ENCODE measurements at places on chromosomes 2 and 18. TPM values are rescaled to one million over a fixed set of nuclear protein-coding genes. Genes with fewer than 3 reads are reported as not detected.

DNA sequence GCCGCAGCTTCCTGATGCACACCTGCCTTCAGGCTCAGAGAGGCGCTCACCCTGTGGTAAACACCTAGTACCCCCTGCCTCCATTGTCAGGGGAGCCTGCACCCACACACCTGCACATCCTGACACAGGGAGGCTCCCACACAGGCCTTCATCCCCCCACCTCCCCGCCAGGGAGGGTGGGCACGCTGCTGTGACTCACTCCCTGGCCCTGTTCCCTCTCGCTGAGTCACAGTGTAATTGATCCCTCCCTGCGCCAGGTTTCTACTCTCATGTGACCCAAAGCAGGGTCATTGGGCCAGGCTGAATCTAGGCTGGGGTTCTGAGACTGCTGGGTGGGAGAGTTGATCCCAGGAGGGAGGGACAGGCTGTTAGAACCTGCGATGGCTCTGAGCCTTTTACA lies 8.5 kb upstream of the CELF4 start:
- DNase-seq: no peak

DNA sequence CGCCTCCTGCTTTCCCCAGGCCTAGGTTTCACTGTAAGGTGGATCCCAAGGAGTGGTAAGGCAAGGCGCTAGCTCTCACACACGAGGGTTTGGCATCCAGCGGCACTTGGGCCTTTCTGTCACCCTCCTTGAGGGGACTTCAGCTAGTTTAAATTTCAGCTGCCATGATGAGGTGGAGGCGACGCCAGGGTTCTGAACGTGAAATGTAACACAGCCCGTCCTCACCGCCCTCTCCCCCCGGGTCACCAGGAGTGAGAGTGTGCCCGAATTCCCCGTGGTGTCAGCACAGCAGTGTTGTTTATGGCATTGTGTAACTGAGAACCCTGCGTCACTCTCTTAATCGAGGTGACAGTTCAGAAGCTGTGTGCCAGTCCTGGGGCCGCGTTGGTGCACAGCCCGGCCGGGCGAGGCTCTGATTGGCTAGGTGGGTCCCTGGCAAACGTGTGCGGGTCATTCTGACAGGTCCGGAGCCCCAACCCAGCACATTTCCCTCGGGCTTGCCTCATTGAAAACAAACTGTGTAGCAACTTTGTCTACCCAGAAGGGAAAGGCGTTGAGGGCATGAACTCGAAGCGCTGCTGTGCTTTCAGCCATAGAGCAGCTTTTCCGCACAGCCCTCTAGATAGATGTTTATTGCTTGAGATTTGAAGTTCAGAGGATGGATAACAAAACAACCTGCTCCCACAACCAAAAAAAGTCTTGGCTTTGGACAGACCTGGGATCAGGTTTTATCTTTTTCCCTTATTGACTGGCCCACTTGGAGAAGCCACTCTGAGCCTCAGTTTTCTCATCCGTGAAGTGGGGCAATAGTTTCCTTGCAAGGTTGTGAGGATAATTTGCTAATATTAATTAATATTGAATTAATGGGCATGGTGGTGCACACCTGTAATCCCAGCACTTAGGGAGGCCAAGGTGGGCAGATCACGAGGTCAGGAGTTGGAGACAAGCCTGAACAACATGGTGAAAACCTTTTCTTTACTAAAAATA lies 4.9 kb downstream of the CIDEA start:
- DNase-seq: no peak

- DNase-seq: no peak
Measured at GRCh38 chr2:94984964-94985575, 40.4 kb upstream of the MAL start.

DNA sequence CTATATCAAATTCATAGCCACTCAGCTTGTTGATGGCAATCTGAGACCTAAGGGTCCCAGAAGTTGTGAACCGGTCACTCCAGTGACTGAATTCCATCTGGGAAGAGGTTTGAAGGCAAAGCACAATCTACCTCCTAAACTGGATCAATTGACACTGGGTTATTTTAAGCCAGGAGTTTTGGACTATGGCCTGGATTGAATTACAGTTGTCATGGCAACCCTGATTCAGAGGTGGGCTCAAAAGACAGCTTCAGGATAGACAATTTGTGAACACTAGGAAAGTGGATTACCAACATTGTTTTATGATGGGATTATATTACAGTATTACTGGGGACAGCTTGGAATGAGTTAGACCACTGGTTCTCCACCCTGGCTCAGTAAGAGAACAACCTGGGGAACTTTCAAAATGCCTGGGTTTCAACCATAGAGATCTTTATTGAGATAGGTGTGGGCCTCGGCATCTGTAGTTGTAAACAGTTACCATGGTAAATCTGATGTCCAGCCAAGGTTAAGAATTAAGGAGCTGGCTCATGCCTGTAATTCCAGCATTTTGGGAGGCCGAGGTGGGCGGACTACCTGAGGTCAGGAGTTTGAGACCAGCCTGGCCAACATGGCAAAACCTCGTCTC lies 58.8 kb downstream of the MFSD6 start:
- DNase-seq: no peak

DNA sequence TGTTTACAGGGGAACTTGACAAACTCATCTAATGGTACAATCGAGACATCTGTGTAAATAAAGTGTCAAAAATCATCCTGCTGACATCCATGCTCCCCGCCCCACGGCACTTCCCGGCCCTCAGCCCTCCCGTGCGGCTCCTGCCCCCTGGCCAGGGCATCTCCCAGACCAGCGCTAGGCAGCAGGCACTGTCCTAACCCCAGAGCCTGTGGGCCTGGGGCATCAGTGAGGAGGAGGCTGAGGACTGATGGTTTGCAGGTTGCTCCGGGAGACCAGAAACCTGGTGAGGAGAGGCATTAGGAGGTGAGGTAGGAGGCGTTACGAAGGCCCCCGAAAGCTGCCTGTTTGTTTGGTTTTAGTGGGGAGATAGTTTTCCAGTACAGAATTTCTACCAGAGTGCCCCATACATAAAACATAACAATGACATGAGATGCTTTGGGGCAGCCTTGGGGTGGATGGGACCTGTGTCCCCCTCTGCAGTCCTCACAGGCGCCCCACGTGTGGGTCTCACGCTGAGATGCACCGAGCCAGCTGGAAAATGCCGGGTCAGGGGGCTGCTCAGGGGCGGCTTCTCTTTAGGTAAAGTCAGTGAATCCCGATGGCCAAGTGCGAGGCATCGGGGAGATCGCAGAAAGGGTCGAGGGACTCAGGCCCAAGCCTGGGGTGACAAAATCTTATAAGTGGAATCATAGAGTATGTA lies 114.2 kb downstream of the RTP5 start:
- DNase-seq: no peak

DNA sequence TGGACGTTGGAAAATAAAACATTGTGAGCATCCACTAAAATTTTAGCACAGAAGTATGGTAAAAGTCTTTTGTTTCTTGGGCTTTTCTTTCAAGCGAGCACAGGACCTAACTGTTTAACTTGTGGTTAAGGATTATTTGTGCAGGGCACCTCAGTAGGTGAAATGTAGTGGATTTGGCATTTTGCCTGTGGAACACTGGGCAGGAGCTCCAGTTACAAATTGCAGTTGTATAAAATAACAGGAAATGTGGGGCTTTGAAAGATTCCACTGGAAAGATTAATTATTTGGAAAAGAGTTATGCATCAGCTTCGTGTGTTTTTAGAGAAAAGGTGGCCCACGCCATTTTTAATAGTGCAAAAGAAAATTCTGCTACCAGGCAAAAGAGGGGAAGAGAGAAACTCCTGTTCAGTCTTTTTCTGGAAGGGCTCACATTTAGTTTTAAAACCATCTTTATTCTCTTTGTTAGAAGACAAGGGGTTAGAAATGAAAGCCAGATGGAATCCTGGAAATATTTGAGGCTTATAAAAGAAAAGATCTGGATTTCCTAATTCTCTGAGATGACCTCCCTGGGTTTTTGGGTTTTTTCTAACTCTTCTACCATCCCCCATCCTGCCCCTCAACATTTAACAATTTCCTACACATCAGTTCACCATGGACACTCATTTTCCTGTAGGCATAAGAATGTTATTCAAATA lies 144.3 kb upstream of the SERTAD2 start:
- DNase-seq: no peak

DNA sequence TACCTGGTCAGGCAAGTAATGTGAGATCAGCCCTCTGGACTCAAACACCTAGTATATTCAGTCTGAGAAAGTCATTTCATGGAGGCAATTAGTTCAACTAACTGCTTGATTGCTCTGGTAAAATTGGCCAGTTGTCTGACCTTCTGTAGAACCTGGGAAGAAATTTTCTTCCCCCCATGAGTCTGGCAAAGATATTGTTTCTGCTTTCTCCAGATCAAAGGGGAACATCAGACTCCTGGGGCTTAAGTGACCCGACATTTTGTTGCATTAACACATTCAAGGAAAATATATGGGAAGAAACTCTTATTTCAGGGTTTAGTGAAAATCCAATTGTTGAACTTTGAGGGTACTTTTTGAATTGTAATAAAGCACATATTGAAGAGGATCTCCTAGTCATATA lies 375.1 kb downstream of the SUCLG1 start:
- DNase-seq: no peak

- DNase-seq: no peak
Measured at GRCh38 chr2:99659874-99660273, 170.1 kb upstream of the REV1 start.

Gene RGPD8
- 20.9 TPM for total RNA-seq

Gene IL1B
- total RNA-seq: not detected

Gene SLC9A4
- not detected for total RNA-seq

All from Panc1 (cell line).